ENCODE measurements at places on chromosomes 16 and 17. TPM values are rescaled to one million over a fixed set of nuclear protein-coding genes. Genes with fewer than 3 reads are reported as not detected.

DNA sequence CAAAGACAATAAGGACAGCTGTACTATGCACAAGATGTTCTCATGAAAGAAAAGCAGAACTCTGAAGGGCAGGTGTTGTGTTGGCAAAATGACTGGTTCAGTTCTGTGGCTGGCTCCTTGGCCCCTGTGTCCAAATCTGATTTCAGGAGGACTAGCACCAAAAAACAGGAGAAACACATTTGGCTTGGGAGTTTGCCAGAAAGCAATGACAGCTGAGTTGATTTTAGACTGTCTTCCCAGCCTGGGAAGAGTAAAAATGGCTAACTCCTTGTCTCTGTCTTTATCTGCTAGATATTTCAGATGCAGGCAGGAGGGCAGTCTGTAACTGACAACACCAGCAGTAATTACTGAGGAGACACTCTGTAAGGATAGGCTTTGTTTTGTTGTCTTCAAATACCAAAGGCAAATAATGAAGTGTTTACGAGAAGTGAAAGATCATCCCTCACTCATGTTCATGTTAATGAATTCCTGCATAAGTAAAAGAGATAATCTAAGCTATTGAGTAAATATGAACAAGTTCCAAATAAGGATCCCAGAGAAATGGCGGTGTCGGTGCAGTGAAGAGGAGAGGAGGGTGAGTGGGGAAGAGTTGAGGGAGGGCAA, 989.0 kb downstream of the CDH11 start:
- DNase-seq, result no peak
- H3K4me3 ChIP-seq, result no peak overlapping the region
- no peaks in the 10 kb centered on the region for H3K4me1 ChIP-seq

DNA sequence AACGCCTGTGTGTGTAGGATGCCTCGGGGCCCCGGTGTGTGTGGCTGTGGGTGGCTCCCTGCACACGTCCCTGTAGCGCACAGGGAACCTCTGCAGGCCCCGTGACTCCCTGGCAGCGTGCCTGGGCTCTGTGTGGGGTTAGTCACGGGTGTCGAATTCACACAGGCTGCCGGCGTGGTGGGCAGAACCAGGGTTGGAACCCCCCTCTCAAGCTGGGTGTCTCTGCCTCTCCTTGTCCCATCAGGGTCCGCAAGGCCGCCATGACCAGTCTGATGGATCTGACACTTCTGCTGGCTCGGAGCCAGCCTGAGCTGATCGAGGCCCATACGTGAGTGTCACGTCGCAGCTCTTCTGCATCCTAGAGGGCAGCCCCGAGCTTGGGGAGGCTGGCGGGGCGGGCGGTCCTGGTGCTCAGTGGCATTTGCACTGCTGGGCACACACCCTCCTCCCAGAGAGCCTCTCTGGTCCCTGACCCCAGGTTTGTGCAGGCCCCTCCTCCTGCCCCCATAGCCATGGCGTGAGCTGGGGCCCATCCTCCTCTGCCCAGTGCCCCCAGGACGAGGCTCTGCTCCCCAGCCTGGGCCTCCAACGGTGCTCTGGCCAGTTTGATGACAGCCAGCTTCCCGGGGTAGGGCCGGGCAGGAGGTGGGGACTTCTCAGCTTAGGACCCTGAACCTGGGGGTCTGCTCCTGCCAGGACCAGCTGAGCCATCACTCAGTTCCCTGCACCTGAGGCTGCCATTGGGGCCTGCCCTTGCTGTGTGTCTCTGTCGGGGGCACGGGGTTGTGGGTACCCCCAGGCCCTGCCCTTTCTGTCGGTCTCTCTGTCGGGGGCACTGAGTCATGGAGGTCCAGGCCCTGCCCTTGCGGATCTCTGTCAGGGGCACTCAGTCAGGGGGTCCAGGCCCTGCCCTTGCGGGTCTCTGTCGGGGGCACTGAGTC, 88.1 kb upstream of the ZNF750 start:
- peaks cover 87% of the 10 kb centered on the region for H3K36me3 ChIP-seq
- no peaks in the 10 kb centered on the region for H3K4me1 ChIP-seq
- no peak overlapping the region for H3K4me3 ChIP-seq

DNA sequence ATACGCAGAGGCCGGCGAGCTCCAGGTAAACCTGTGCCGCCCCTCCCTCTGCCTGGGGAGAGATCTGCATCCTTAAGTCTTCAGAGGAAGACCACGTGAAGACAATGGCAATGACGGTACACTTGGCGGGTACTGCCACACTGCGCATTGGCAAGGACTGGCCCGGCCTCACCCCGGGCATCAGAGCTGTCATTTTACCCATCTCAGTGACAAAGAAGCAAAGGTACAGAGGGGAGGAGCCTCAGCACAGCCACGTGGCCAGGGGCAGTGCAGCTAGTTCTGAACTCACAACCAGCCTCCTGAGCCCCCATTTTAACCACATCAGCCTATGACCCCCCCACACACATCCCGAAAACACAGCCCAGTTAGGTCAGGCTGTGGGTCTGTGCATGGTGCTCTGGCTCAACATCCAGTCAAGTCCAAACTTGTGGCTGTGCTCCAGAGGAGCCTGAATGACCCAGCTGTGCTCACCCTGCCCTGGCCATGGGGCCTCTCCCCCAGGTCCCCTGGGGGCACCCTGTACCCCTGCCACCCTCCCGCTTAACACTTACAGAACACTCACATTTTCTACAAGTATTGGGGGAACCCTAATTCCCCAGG, 80.6 kb downstream of the C16orf95 start:
- H3K27ac ChIP-seq, result no peak overlapping the region
- DNase-seq, result no peak
- H3K27me3 ChIP-seq, result no peaks in the 10 kb centered on the region
- H3K4me3 ChIP-seq, result no peak overlapping the region

SCARF1 gene
- total RNA-seq, result 2.0 TPM

- H3K4me1 ChIP-seq, result no peaks in the 10 kb centered on the region
- no peak for DNase-seq
- no peak overlapping the region for H3K27ac ChIP-seq
- no peaks in the 10 kb centered on the region for H3K27me3 ChIP-seq
Observed at GRCh38 chr16:68767581-68767980, 30.5 kb downstream of the CDH1 start.

GRCh38 chr17:83148317-83149028, 69.1 kb downstream of the METRNL start:
- no peaks in the 10 kb centered on the region for H3K4me1 ChIP-seq
- no peak for DNase-seq
- H3K4me3 ChIP-seq, result no peak overlapping the region
- no peaks in the 10 kb centered on the region for H3K36me3 ChIP-seq

- peaks cover 42% of the 10 kb centered on the region for H3K27me3 ChIP-seq
- no peaks in the 10 kb centered on the region for H3K4me1 ChIP-seq
- DNase-seq, result peak; percentile 85
- peak overlapping the region; percentile 51 for H3K27ac ChIP-seq
- peak overlapping the region; percentile 39 for H3K4me3 ChIP-seq
- H3K36me3 ChIP-seq, result no peaks in the 10 kb centered on the region
Observed at GRCh38 chr17:41548844-41549595, 20.9 kb upstream of the KRT19 start.

GRCh38 chr17:40607641-40608040, 40.0 kb downstream of the SMARCE1 start:
- DNase-seq, result peak; percentile 76
- peaks cover 66% of the 10 kb centered on the region for H3K4me1 ChIP-seq
- no peaks in the 10 kb centered on the region for H3K27me3 ChIP-seq
- H3K36me3 ChIP-seq, result no peaks in the 10 kb centered on the region

PHOSPHO1 gene
- not detected for total RNA-seq

DNA sequence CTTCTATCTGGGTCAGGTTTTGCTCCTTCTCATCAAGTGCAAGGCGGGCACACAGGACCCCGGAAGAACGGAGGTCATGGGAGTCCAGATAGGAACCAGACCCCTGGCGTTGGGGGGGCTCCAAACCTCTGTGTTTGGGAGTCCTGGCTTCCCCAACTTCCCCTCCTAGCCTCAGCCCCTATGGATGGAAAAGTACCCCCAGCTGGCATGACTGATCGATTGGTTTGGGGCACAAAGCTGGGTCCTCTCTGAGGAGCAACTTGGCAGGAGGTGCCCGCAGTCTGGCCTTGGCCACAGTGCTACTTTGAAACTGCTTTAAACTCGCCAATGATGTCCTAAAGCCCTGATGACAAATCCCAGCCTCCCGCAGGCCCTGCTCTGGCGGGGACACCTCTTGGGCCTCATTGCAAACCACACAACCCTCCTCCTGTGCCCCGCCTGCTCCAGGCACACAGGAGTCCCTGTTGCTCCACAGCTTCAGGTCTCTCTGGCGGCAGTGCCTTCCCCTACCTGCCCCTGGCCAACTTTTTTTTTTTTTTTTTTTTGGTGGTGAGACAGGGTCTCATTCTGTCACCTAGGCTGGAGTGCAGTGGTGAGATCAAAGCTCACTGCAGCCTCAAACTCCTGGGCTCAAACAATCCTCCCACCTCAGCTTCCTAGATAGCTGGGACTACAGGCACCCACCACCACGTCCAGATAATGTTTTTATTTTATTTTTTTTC, 38.0 kb upstream of the SNN start:
- H3K4me3 ChIP-seq, result no peak overlapping the region
- peaks cover 2% of the 10 kb centered on the region for H3K27me3 ChIP-seq
- no peak overlapping the region for H3K27ac ChIP-seq
- H3K36me3 ChIP-seq, result no peaks in the 10 kb centered on the region

DNA sequence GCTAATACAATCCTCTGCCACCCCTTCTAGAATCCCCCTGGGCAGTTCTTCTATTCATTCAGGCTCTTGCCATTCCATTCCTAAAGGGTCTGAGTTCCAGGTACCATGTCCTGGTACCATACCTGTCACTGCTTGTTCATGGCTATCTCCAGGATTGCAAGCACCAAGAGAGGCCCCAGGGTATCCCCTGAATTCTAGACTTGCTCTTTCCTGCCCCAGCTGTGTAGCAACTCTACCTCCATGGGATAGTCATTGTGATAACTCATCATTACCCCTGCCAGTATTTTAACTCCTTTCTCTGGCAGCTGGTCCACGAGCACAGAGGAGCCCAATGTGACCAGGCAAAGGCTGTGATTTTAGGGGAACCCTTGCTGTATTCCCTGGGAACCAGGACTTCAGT, 143.7 kb upstream of the CDH5 start:
- DNase-seq, result no peak
- no peaks in the 10 kb centered on the region for H3K4me1 ChIP-seq
- H3K36me3 ChIP-seq, result peaks cover 2% of the 10 kb centered on the region

DNA sequence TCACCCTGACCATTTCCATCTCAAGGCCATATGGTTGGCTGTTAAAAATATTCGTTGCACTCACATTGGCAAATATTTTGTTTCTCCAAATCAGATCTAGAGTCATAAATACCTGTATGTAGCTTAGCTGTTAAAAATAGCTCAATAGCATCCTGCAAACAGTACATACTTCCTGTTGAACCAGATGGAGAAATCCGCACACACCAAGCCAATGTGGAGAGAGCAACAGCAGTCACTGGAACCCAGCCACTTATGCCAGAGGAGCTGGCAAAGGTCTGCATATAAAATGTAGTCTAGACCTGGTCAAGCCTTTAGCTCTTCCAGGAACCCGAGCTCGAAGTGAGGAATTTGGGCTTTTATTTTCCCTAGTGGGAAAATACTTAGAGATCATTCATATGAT, 146.4 kb upstream of the KCNJ16 start:
- no peaks in the 10 kb centered on the region for H3K4me1 ChIP-seq
- no peaks in the 10 kb centered on the region for H3K27me3 ChIP-seq
- H3K36me3 ChIP-seq, result no peaks in the 10 kb centered on the region
- DNase-seq, result no peak

DNA sequence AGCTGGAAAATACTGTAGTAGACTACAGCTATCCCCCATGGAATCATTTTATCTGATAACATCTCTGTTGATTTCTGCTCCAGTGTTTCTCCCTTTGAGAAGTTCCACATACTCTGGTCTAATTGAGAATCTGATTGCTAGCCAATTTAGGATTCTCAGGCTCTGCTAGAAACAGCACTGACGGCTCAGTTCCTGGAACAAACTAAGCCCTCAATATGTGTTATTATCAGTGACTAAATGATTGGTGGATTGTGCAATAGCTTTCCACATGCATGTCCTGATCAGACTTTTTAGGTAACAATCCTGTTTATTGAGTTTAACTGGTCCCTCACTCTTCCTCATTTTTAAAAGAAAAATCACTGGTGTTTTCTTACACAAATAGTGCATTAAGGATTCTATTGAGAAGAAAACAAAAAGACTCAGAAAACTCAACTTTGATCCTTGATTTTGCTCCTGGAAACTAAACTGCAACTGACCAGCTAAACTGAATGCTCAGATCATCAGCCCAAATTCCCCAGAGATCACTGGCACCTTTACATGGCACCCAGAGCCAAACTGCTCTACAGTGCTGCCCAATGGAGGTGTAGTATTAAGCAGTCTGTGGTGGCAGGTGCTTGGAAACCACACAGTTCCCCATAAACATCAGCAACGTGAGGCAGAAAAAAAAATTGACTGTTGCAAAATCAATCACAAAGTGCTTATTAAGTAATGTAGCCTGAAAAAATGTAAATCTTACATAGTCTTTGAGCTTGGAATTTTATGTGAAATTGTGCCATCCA, 423.7 kb downstream of the TOX3 start:
- no peak for DNase-seq
- H3K27me3 ChIP-seq, result no peaks in the 10 kb centered on the region

DNA sequence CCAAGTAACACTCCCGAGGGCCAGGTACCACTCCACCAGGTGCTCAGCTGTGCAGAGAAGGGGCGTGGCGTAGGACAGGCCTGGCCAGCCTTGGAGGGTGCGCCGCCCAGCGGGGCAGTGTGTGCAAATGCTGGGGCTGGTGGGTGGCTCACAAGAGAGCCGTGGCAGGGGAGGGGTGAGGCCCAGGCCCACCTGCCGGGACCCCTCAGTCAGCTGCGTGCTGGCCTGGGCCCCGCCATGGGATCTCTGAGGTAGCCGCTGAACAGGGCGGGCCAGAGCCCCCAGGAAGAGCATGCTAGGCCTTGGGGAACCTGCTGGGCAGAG, 8.8 kb downstream of the TPSG1 start:
- no peaks in the 10 kb centered on the region for H3K4me1 ChIP-seq
- no peak overlapping the region for H3K4me3 ChIP-seq
- H3K36me3 ChIP-seq, result no peaks in the 10 kb centered on the region

TEX14 gene
- total RNA-seq, result 0.66 TPM

Measured in T-cell (primary cell).